ENCODE measurements at places on chromosomes 1 and 21. TPM values are rescaled to one million over a fixed set of nuclear protein-coding genes. Genes with fewer than 3 reads are reported as not detected.
A peak's percentile ranks its signal among the peaks of the same experiment; 100 is the strongest.

- DNase-seq, result no peak
Measured at GRCh38 chr1:226276987-226277386, 32.0 kb downstream of the LIN9 start.

DNA sequence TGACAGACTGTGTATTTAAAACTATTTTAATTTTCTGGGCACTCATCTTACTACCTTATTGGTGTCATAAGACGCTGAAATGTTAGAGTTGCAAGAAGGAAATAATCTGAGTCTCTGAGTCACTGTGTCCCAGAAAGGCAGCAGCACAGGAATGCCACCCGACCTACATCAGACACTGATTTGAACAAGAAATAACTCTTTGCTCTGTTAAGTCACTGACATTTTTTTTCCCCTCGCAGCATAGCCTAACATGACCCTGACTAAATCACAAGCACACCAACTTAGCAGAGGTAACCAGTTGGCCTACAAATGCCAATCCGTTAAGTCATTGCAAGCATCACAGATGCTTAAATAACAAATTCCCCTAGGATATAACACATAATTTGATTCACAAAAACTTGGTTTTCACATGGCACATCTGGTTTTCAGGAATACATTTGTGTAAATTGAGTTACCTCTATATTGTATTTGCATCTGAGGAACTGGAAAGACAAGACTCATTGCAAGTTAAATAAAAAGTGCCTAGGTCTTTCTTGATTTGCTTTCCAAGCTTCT, 349.1 kb downstream of the SEC16B start:
- DNase-seq, result no peak

DNA sequence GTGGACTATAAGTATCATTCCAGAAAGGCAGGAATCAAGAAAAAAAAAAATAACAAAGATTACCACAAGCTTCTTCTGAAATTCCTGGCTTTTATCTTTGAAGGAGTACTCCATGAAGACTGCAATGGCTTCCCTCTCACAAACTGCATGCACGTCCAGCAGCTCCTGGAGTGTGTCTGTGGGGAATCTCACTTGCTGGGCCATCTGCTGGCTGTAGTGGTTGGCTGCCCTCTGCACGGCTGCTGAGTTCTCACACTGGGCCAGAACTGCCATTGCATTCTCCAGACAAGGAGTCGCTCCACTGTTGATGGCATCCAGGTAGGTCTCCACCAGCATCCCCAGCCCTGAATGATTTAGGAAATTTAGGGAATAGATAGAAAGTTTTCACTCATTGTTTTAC, 23.3 kb upstream of the GBP2 start:
- DNase-seq, result no peak

GRCh38 chr1:180040034-180040433, 85.4 kb downstream of the CEP350 start:
- no peak for DNase-seq

DNA sequence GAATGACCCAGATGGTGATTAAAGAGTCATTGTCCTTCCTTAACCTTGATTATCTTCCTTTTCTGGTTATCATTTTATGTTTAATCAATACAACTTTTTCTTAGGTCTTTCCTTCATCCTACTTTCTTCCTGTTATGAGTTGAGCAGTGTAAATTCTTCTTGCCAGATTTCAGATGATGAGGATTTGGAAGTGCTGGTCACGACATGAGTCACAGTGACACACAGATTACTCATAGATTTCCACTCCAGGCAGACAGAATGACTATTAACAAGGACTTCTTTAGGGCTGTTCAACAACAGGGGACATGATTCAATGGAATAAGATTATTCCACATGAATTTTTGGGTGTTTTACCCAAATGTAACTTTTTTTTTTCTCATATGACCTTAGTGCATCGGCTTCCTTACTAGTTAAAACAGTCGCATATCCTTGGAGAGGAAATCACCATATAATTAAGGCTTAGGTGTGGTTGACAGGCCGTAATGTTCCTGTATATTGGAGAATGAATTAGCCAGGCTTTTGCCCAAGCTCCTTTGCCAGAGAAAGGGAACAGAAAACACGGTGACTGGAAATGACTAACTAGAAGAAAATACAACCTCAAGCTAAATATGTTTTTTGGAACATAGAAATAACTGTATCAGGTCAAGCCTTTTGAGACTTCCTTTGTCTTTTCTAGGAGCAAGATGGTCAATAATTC, 44.2 kb downstream of the PRRX1 start:
- no peak for DNase-seq

GRCh38 chr21:34826836-34827235, 158.0 kb downstream of the CLIC6 start:
- no peak for DNase-seq

GRCh38 chr1:27357281-27358037, 9.3 kb downstream of the MAP3K6 start:
- DNase-seq, result peak; percentile 89

GRCh38 chr1:117682372-117682771, 76.5 kb downstream of the TENT5C start:
- DNase-seq, result no peak

DNA sequence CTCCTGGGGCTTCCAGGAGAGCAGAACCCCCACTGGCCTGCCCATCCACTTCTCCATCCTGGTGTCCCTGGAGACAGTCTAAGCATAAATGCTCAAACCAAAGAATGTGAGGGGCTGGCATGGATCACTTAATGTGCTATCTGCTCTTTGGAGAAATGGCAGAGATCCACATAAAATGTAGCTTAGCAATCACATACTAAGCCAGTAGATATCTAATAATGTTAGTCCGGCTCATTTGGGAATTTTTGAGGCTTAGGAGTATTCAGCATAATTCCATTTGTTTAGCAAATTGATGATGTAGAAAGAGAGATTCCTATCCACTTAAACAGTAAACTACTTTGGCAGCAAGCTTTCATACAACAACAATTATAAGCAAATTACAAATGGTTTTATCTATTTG, 90.7 kb downstream of the TENT5C start:
- DNase-seq, result no peak

DNA sequence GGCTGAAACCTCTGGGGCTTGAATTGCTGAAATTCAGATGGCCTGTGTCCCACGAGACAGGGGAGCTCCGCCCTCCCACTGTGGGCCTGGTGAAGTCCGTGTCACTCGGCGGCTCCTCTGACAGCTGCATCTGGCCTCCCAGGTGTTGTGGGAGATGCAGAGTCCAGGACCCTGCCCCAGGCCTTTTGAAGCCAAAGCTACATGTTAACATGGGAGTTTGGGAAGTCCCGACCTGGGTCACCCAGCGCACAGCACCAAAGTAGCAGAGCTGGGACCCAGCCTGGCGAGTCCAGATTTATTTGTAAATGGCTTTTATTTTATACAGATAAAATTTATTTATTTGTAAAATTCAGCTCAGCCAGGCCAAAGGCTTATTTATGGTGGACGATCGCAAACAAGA, 28.9 kb downstream of the SLC37A1 start:
- no peak for DNase-seq

DNA sequence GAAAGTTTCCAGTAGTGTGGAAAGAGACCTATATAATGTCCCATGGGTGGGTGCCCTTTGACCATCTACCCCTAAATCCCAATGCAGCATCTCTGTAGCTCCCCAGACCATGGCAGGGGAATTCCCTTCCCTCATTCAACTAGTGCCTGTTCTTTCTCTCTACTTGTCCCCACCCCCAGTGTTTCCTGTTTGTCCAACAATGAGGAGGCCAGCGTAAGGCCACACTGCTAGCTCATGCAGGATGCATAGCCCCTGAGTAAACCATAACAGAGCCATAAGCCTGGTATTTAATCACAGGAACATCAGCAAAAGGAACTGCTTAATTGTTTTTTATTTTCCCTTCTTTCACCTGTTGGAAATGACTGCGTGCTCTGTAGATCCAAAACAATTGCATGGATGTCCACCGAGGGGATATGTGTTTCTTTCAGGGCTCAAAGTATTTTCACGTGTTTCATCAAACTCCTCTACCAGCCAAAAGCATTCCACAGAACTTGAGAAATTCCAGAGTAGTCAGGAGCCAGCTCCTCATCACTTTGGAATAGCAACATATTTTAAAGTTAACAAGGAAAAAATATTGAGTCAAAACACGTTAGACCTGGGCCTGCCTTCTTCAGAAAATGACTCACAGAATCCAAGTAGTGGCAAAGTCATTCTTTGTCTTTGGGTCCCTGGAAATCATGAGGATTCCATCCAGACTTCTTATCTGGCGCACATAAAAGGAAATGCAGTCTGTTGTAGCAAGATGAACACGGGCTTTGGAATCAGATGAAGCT, 162.5 kb upstream of the SGIP1 start:
- DNase-seq, result no peak

GRCh38 chr1:173997791-173998190, 24.4 kb downstream of the RC3H1 start:
- DNase-seq, result no peak

- no peak for DNase-seq
Measured at GRCh38 chr1:167685844-167686243, 35.9 kb upstream of the MPZL1 start.

- no peak for DNase-seq
Measured at GRCh38 chr1:68442822-68443556, 6.8 kb downstream of the RPE65 start.

GRCh38 chr1:201511941-201512539, 5.1 kb upstream of the CSRP1 start:
- DNase-seq, result no peak

DNA sequence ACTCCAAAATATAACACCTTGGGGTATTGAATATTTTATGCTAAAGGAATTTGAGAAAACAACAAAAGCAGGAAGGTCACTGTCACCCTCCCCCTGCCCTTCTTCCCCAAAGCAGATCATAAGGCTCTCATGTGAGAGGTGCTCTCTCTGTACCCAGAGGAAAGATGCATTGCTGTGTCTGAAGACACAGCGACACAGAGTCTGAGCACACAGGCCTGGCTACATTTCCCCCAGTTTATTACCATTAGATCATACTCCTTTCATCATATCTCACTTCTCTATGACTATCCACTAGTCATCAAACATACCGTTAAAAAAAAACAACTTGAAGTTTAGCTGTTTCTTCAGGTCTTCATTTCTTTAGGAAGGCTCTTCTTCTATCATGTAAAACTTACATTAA, 127.1 kb downstream of the PPIAL4G start:
- no peak for DNase-seq

Gene C4BPA
- total RNA-seq, result not detected

Gene WDR3
- total RNA-seq, result 23.8 TPM

Gene LCE3E
- not detected for total RNA-seq

Gene GPATCH2
- 11.9 TPM for total RNA-seq

Gene TAF1A
- total RNA-seq, result 14.4 TPM
